ENCODE measurements at places on chromosomes 3 and 15.

GRCh38 chr3:146543461-146544001 is 876 bp downstream of the PLSCR1 start:
- DNase-seq: peak; percentile 43

- DNase-seq: peak; percentile 9
Observed at GRCh38 chr3:114214542-114215341, 22.6 kb downstream of the ZNF80 start.

DNA sequence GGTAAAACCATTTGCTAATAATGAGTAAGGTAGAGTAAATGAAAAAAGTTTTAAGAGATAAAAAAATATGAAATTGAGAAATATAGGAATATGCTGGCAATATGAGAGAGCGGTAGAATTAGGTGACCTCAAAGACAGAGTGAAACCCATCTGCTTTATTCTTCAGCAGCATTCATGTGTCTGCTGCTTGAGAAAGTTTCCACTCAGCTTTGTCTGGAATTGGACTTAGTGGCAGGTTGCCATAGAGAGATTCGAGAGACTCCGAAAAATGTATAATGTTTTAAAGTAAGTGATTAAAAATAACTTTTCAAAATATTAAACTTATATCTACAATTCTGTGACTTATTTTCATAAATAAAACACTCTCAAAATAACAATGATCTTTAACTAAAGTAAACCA is 5.0 kb downstream of the SUCNR1 start:
- DNase-seq: no peak

DNA sequence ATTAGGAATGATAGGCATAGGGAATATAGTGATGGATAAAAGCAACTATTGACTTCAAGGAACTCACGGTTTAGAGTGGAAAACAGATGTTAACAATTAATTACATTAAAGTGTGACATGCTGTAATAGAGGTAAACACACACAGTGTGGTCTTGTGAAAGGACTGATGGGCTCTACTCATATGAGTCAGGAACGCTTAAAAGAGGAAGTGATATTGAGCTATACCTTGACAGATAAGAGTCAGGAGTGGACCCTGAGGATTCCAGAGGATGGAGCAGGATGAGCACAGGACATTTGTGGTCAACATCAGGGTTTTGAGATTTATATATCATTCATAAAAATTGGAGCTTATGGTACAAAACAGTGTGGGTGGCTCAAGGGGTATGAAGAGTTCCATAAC is 11.0 kb downstream of the EXOG start:
- no peak for DNase-seq

- peak; percentile 99 for DNase-seq
Observed at GRCh38 chr3:149180057-149180573, 41.5 kb downstream of the CP start.
